ENCODE measurements at places on chromosomes 4 and X.

DNA sequence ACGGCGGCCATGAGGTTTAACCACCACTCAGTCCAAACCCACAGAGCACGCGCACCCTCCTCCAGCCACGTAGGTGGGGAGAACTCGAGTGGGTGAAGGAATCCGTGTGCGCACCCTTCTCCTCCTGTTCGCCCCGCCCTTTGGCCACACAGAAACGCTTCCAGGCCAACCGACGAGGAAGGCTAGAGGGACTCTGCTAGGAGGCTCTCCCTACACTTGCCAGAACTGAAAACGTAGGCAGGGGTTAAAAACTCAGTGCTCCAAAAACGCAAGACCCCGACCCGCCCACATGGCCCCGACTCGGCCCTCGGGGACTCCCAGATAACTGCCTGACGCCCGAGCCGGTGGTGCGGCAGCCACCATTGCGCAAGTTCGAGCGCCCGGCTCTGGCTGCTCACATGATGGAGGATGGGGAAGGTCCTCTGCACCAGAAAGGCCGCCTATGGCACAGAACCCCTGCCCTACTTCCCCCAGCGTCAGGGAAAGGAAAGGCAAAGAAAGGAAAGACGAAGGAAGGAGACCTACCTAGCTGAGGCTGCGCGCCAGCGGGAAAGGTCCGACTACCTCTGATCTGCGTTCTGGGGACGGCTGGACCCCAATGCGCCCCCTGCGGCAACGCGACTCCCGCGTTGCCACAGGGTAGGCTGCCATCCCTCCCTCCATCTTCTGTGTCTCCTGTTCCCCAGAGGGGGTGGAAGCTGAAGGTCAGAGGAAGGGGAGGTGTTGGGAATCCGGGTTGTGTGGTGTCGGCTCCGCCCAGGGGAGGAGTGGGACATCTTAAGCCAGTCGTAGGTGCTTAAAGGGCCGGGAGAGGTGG, 201.9 kb upstream of the AGTR2 start:
- H3K36me3 ChIP-seq, result no peaks in the 10 kb centered on the region
- no peaks in the 10 kb centered on the region for H3K27me3 ChIP-seq
- H3K4me1 ChIP-seq, result peaks cover 5% of the 10 kb centered on the region
- H3K27ac ChIP-seq, result peak overlapping the region; percentile 89

- DNase-seq, result no peak
- H3K27me3 ChIP-seq, result no peaks in the 10 kb centered on the region
- H3K4me1 ChIP-seq, result no peaks in the 10 kb centered on the region
- H3K27ac ChIP-seq, result no peak overlapping the region
These were observed 300.8 kb downstream of the ADGRL3 start for GRCh38 chr4:61500883-61501282.

- H3K27me3 ChIP-seq, result no peaks in the 10 kb centered on the region
- H3K27ac ChIP-seq, result no peak overlapping the region
- H3K4me1 ChIP-seq, result no peaks in the 10 kb centered on the region
- no peaks in the 10 kb centered on the region for H3K36me3 ChIP-seq
- H3K4me3 ChIP-seq, result no peak overlapping the region
These were observed 31.6 kb upstream of the SOD3 start for GRCh38 chr4:24763631-24764297.

DNA sequence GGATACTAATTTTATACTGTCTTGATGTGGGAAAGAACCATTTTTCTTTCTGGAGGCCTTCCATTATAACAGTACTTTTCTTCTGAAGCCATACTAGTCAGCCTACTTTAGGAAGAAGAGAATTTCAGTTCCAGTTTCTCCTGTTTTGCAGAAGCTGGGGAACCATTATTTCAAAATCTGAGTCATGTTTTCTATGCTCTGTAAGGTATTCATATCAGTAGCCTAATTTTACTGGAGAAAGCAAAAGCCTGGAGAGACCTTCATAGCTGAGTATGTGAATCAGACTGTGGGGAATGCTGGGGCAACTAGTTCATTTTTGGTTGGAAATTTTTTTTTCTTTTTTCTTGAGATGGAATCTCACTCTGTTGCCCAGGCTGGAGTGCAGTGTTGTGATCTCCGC, 22.4 kb downstream of the AFF1 start:
- H3K4me1 ChIP-seq, result no peaks in the 10 kb centered on the region
- no peak overlapping the region for H3K27ac ChIP-seq
- H3K4me3 ChIP-seq, result no peak overlapping the region

DNA sequence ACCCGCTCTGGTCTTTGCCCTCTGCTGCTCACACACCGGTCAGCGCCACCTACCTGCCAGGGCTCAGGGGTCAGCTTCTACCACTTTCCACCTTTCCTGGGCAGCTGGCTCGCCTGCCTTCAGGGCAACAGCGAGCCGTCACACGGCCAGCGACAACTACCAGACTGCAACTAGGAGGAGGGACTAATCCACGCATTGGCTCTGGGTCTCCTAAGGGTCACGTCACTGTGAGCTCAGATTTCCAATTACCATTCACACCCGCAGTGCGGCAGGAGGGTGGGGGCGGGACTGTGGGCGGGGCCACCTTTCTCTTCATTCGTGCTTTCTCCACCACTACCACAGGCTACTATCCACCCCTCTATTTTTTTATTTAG, at the start of gene BEX5:
BEX5 (minus strand) TSS at position 172 of the 374 bp plus-strand sequence. CDS start 1,712 bp downstream, outside the sequence.
- peak within 1 kb of the TSS; percentile 66 for H3K4me3 ChIP-seq
- H3K27ac ChIP-seq, result no peak within 1 kb of the TSS
- peaks cover 2% of the 10 kb centered on the region for H3K4me1 ChIP-seq
- no peaks in the 10 kb centered on the region for H3K36me3 ChIP-seq

Data from Panc1 (cell line).